Stimulated activated CD8-positive, alpha-beta memory T cell treated with anti-CD3 and anti-CD28 coated beads, Interleukin-4, amount 100 ng/mL, for 1 hour (primary cell): ENCODE measurements at places on chromosomes 2 and 18.

- no peak for DNase-seq
Measured at GRCh38 chr2:230268606-230269243, 43.2 kb downstream of the SP140 start.

DNA sequence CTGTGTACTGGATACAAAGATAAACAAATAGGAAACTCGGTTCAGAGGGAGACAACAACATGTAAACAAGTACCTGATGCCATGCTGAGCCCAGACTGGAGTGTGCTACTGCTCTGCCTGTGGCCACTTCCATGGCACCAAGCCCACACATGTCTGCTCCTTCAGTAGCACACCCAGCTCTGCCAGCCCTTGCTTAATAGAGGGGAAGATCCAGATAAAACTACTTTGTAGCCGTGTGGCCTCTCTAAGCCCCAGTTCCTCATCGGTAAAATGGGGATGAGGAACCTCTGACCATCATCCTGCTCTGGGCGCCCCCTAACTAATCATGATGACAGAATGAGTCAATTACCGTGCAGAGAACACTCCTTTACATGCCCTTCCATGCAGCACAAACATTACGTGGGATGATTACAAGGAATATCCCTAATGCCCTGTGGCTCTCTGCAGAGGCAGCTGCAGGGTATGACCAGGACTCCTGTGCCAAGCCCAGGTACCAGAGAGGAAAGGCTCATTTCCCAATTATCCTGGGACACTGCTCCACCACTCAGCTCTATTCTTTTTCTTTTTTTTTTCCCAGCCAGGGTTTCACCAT lies 34.9 kb downstream of the DNMT3A start:
- DNase-seq = no peak

DNA sequence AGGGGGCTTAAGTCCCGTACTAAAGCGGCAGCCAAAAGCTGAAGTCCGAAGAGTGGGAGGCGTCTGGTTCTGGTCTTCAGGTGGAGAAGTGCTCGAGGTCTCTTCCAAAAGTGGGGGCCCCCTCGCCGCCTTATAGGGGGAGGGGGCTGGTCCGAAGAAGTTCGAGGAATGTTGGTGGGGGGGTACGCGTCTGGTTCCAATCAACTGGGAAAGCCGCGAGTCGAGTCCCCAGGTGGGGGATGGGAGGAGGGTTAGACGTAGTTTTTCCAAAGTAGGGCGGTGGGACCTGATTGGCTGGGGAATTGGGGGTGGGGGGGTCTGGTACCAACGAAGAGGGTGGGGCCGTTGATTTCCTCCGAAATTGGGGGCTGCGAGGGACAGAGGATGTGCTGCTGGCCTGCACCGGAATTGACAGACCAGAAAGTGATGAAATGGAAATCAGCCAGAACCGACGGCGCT lies 594 bp downstream of the ITM2C start:
- no peak for DNase-seq

DNA sequence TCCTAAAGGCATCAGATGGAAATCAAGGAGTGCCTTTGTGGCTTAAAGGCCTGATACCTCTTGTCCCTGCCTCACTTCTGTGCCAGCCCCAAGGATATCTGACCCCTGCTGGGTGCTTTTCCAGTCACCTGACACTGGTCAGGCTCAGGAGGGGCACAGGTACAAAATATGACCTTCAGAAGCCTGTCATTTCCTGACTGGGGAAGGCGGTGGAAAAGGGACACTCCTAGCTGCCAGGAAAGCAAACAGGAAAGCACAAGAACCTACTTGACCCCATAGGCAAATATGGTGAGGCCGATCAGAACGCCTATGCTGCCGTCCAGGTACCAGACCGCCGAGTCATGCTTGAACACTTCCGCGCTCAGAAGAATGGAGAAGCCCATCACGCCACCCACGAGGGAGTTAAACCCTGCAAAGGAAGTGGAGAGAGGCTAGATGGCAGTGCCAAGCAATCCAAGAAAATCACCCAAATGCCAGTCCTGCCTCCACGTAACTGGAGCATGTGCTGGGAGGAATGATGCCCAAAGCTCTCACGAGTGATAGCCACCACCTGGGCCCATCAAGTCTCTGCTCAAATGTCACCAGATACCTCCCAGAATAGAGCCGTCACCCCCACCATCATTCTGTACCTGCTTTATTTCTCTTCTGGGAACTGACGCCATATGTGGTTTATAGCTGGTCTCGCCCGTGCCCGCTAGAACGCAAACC lies 204.0 kb downstream of the MGAT5 start:
- DNase-seq = no peak

DNA sequence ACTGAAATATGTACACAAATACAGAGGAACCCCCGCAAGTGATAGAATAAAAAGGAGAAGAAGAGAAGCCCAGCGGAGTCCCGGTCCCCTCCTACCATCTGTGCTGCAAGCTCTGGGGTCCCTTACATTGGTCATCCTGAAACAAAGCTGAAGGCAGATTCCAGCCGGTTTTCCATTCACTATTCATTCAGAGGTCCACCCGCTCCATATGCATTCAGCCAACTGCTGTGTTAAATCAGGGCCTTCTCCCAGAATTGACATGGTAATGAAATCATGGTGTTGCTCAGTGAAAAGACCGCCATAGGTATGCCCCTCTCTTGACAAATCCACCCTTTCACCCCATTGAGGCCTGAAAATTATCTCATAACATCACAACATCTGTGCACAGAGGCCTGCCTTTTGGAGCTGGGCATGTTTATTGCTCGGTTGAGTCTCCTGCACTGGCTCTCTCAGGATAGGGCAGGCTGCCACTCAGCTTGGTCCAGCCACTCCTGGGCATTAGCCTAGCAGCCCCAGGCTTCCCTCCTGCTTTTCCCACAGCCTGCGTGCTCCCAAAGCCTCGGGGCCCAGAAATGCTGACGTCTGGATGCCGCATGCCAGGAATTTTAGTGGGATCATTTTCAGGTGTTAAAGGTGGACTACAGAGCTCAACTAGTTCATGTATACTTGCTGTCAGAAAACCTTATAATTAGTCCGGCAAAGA lies 39.3 kb upstream of the ID2 start:
- DNase-seq = no peak

- no peak for DNase-seq
Measured at GRCh38 chr2:118013221-118013723, 598 bp downstream of the CCDC93 start.

DNA sequence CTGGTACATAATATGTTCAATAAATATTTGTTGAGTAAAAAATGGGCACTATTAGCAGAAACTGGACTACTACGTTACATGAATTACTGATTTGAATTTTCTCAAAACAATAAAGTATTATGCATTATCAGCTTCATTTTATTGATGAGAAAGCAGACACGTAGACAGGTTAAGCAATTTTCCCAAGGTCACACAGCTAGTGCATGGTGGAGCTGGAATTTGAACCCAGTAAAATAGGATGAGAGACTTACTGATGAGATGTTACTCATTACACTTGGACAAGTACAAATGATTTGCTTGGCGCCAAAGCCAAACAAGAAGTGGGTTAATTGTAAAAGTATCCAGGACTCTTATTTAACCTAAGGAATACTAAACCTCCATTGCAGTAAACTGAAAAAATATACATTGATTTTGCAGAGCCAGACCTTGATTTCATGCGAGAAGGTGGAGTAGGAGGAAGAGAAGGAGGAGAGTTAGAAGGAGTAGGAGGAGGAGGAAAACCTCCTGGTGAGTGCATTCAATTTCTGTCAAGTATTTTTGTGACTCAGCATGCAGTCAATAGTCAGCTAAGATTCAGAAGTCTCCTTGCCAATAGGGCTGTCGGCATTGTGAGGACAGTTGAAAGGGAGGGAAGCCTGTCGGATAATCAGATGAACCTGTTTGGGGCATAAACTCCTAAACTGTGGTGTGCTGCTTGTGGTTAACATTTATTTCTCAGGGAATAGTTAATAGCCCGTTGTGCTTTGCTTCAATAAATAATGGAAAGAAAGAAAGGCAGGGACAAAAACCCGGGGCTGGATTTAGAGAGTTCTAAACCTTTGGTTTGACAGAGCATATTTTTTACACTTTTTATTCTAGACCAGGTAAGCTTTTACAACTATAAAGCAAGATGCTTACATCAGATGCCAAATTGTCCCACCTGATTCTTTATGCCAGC lies 77.0 kb upstream of the TACR1 start:
- DNase-seq = no peak

DNA sequence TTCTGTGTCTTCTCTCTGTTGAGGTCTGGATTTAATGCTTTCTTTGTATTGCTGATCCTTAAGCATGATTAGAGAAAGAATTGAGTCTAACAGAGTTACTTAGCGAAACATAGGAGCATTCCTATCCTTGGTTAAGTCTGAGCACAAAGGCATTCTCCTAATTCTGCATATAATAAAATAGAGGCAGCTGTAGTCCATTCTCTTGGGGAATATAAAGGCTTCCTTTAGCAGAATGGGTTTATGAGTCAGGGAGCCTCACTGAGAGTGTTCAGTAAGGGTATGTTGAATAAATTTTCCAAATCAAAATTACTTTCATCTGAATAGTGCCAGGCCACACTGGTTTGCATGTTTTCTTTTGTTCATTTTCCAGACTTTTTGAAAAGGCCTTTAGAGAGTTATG lies 101.5 kb downstream of the GALNT1 start:
- no peak for DNase-seq

DNA sequence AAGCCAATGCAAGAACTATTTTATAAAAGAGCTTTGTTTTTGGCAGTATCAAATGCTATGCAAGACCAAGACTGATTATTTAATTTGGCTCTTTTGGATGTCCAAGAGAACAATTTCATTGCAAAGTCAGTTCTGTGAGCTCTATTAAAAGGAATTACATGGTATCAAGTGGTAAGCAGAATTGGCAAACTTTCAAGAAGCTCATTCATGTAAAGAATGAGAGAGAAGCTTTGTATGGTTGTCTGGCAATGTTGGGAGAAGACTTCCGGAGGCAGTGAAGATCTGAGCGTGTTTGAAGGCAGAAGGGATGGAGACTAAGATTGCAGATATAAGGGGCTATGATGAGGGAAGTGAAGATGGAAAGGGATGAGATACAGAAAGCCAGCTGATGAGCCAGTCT lies 49.6 kb downstream of the CPS1 start:
- DNase-seq = no peak

DNA sequence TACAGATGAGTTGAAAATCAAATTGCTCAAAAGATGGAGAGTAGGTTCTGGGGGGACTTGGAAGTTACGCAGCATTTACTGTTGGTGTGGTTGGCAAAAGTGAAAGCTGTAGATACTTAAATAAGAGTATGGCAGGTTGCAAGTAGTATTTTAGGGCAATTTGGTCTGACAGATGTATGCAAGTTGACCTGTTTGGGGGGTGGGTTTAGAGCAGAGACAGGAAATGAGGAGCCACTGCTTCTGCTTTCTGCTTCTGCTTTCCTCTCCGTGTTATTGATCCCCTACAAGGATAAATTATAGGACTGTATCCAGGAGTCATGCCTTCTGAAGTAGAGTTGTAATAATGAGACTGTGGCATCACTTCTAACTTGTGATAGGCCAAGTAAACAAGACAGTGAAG lies 71.2 kb downstream of the EPAS1 start:
- DNase-seq = no peak

GRCh38 chr2:29562319-29562718 lies 359.1 kb downstream of the ALK start:
- DNase-seq = no peak

DNA sequence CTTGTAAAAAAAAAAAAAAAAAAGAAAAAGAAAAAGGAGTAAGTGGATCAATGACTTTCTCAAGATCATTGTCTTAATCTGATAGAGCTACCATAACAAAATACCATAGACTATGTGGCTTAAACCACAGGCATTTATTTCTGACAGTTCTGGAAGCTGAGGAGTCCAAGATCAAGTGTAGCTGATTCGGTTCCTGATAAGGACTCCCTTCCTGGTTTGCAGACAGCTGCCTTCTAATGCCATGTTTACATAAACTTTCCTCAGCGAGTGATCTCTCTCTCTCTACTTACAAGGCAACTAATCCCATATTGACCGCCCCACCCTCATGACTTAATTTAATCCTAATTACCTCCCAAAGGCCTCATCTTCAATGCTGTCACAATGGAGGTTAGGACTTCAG lies 36.5 kb upstream of the SIX2 start:
- DNase-seq = no peak

DNA sequence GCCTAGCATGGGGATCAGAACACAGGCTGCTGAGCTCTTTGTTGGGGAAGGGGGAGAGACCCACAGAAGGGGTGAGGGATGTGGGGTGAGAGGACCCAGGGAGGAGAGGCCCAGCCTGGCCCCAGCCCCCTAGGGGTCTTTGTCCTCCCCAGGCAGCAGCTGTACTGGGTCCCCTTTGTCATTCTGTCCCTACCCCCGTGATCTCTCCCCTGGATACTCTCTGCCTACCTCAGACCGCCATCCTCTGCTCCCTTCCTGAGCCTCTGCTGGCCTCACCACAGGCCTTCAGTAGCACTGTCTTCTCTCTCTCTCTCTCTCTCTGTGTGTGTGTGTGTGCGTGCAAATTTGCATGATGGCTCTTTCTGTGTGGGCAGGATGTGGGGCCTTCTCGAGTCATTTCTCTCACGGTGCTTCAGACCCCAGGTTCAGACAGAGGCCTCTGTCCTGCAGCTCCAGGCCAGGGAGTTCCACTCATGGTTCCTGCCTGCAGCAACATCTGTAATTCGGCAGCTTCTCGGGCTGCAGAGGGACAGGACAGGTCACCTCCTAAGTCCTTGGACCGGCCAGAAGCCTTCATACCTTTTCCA lies 1.4 kb downstream of the PSD4 start:
- DNase-seq = no peak

GRCh38 chr2:126635281-126635680 lies 20.7 kb upstream of the GYPC start:
- no peak for DNase-seq

DNA sequence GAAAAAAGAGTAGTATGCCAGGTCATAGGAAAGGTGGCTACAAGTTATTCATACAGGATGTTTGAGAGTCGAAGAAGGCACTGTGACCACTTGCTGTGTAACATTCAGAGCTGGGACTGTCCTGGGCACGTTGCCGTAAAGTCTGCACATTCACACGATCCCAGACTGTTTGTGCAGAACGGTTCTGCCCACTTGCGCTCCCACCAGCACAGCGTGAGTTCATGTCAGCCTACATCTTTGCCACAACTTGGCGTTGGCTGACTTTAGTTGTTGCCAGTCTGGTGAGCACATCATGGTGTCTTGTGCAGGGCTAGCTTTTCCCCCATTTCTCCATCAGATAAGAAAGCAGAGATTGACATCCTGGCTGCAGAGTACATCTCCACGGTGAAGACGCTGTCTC lies 7.0 kb downstream of the ING5 start:
- DNase-seq = no peak

DNA sequence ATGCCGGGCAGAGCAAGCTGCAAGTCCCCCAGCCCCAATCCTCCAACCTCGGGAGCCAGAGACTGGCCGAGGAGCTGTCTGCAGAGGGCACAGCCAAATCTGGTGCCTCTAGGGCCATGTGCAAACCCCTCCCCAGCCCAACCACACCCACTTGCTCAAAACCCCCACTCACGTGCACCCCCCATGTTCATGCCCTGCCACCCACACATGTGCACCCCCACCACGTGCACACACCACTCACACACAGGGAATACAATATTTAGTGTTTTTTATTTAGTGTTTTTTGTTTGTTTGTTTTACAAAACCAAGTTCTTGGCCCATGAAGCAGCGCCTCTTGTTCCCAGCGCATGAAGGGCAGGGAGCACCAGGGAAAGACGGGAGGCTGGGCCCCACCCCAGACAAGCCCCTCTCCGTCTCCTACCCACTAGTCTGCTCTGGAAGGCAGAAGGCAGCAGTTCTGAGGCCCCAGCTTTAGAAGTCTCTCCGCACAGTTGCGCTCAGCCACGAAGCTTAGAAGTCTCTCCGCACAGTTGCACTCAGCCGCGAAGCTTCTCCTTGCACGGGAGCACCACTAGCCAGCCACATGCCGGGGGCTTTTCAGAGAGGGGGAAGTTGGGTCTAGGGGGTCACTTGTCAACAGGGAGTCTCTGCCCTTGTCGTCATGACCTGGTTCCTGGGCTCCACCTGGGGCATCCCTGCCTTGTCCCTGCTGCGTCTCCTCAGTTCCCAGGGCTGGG lies 276.1 kb upstream of the HDAC4 start:
- DNase-seq = no peak
